ENCODE measurements at places on chromosomes 4 and X.

DNA sequence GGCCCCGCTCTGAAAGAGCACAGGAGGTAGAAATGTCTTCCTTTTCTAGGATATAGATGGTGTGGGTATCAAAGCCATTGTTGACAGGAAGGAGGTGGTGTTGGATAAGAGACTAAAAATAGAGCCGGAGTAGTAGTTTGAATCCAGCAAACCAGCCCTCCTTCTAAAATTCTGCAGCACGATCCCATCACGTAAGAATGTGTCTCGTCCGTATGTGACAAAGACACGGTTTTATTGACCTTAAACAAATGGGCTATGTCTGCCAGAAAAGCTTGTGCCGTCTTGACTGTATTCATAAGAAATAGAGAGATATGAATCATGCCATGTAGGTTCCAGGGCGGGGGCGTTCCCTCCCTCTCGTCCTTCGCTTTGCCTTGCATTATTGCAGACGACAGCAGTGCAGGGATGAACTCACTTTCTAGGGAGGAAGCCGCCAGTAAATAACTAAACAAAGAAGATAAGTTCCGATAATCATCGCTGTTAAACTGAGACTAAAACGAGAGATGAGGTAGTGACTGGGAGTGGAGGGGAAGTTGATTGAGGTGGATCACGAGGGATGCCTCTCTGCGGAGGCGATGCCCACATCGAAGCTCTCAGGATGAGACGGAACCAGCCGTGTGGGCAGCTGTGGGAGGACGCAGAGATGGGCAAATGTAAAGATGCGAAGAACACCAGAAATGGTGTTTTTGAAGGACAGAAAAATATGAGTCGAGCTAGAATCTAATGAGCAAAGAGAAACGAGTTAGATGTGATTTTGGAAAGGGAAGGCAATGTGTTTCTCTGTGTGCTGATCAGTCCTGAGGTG is 3.4 kb downstream of the TENM3 start:
- no peak for DNase-seq

GRCh38 chr4:38152721-38153386 is 192.7 kb downstream of the PTTG2 start:
- no peak for DNase-seq

DNA sequence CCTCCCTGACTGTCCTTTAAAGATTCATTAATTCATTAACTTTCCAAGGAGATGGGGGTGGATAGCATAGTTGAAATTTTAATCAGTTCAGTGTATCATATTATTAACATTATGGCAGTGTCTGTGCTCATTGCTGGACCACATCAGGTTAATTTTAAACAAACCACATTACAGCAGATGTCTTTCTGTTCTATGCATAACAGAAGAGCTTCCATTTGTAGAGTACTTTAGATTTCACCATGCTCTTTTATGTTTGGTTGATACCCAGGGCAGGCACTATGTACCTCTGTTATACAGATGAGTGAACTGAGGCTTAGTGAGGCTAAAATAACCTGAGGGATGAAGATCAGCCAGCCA is 41.1 kb downstream of the AFF2 start:
- DNase-seq = peak; percentile 24

DNA sequence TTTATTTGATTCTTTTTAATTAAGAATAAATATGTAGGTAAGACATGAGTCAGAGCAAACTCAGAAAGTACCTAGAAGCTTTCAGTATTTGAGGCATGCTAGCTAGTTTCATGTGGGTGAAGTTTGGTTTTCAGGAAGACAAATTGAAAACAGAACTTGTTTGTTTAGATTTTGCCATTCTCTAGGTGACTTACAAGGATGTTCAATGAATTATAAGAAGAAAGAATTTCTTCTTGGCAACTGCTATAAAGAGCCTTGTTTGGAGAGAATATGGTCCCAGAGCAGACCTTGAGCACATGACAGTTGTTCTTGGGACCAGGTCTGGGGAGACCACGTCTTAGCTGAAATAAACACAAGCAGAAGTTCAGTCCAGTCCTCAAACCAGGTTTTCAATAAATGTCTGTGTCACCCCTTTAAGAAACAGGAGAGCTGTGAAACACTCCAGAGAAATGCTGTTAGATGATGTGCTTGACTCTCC is 38.0 kb upstream of the IL21 start:
- DNase-seq = no peak

GRCh38 chr4:79827283-79827682 is 245.7 kb downstream of the ANTXR2 start:
- DNase-seq = no peak

- no peak for DNase-seq
Measured at GRCh38 chr4:168028970-168029597, 63.3 kb upstream of the ANXA10 start.

DNA sequence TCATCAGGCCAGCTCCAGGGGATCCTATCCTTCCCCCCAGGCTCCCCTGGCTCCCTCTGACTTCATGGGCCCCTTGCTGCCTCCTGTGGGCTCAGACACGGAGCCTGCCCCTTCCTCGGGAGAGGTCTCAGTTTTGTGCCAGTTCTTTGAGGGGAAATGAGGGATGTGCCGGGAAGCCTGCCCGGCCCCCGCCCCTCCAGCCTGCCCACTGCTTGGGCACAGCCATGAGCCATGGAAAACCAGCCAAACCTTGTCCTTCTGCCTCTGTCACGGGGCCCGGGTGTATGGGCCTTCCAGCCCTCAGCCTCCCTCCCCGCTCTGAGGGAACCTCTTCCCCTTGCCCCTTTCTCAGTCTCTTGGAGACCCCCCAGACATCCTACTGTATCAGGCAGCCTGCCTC is 6.8 kb downstream of the BGN start:
- no peak for DNase-seq

DNA sequence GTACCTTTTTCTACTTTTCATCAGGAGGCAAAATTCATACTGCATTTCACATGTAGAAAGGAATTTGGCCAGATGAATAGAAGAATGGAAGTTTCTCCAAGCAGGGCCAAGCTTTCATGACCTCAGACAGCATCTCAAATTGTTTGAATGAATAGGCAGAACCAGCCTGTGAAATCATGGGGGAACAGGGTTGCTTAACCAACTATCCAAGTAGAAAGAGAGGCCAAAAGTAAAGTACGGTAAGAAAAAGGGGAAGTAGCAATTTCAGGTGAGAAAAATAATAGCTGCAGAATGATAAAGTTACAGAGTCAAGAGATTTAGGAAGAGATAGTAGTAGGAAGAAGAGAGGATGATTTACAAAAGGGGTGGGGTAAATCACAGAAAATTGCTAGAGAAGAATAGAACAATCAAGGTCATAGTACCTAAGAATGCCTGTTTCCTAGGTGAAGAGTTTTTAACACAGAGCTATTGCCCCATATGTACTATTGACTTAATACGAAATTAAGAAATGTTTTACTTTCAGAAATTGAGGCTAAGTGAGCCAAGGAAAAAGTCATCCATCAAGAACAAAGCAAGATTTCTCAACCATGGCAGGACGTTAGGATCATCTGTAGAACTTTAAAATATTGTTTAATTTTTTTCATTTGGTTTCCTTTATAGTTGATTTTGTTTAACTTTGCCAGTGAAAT is 177.1 kb upstream of the TET2 start:
- DNase-seq = no peak

- no peak for DNase-seq
Measured at GRCh38 chr4:168524006-168524405, 27.2 kb downstream of the PALLD start.

DNA sequence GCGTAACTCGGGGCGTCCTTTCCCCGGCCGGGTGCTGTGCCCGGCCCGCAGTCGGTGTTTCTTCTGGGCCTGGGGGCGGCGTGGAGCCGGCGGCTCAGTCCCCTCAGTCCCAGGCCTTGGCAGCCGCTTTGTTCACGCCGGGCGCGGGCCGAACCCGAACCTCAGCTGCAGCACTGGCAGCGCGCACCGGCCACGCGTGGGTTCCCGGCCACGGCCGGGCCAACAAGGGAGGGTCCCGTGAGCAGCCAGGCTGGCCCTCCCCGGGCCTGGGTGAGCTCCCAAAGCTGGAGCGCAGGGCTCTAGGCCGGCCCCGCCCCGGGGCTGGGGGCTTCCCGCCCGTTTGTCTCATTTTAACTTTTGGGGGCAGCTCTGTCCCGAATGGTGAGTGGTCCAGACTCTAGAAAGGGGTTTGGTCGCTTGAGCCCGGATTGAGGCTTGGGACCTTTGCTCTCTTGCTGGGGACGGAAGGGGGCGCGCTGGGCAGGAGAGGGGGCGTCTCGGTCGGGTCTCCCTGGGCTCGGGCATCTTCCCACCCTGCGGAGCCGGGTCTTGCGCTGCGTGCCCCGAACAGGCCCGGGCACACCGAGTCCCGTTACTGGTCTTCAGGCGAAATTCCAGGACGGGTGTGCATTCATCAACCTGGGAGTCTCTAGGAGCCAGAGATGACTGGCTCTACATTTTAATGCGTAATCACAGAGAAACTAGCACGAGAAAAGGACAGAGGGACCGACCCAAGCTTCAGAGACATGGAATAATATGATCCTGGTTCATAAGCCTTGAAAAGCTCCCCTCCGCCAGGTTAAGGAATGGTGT is 177.1 kb downstream of the CBR4 start:
- no peak for DNase-seq

- no peak for DNase-seq
Measured at GRCh38 chrX:21800344-21800770, 39.1 kb upstream of the MBTPS2 start.

DNA sequence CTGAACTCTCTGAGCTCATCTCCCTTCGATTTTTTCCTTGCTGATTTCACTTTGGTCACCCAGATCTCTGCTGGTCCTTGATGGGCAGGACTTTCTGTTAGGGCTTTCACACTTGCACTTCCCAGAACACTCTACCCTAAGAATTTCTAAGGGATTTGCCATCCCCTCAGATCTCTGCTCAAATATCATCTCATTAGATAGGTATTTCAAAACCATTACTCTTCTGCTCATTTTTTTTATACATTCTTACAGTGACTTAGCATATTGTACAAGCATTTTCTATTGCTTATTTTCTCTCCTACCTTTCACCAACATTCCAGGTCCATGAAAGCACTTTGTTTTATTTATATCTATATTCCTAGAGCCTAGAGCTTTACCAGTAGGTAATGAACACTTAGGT is 913.3 kb downstream of the PDHA2 start:
- DNase-seq = no peak

DNA sequence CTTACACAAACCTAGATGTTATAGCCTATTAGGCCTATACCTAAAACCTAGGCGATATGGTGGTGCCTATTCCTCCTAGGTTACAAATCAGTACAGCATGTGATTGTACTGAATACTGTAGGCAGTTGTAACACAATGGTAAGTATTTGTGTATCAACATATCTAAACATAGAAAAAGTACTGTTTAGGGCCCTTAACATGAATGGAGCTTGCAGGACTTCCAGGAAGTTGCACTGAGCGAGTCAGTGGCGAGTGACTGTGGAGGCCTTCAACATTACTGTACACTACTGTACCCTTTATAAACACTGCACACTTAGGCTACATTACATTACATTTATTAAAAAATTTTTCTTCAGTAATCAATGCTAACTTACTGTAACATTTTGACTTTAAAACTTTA is 37.8 kb downstream of the WWC2 start:
- no peak for DNase-seq

DNA sequence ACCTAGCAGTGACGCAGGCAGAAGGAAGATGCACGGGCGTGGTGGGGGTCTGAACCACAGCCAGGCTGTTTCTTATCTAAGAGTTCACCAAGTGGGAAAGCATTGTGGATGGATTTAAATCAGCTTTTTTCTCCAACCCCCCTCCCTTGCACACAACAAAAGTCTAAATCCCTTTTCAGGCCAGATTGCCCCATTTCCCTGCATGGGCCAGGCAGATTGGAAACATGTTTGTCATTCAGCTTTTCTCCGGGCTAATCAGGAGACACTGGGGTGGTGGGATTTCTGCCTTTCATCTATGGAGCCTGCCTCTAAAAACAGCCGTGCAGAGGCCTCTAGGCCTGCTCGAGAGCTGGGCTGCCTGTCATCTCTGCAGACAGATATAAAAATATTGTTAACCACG is 166.3 kb upstream of the LEF1 start:
- DNase-seq = no peak

- DNase-seq = no peak
Measured at GRCh38 chrX:28609917-28610613, 22.8 kb downstream of the IL1RAPL1 start.

GRCh38 chr4:84917086-84917821 is 49.2 kb downstream of the WDFY3 start:
- no peak for DNase-seq

DNA sequence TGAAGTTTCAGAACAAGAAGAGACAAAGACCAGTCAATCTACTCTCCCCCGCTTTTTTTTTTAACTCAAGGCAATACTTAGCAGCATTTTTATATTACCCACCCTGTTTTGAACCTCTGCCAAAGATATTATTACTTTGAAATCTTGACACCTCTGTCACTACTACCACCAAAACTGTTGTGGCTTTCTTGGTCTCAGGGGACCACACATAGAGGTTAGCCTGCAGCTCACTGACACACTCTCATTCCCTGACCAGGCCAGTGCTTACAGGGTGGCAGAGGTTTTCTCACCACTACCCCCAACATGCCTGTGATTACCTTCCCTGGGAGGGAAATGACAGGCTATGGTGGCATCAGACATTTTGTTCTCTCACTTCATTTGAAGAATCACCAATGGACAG is 137.4 kb upstream of the STIM2 start:
- DNase-seq = peak; percentile 14

GRCh38 chrX:37646254-37646653 is 39.3 kb upstream of the XK start:
- peak; percentile 22 for DNase-seq

GRCh38 chrX:16589826-16590225 is 60.1 kb upstream of the S100G start:
- no peak for DNase-seq

GRCh38 chr4:30601070-30601865 is 118.9 kb upstream of the PCDH7 start:
- DNase-seq = no peak

DNA sequence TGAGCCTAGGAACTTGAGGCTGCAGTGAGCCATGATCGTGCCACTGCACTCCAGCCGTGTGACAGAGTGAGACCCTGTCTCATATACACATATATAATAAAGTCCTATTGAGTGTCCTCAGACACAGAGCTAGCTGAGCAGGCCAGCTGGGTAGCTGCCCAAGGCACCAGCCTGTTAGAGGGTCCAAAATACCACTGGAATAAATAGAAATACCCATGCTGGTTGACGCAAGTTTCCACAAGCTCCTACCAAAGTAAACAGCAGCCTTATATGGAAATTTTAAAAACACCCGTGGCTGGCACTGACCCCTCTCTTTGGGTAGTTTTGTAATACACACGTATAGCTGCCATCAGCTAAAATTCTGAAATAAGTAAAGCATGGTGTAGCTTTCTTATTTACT is 348.6 kb downstream of the BCOR start:
- DNase-seq = no peak

DNA sequence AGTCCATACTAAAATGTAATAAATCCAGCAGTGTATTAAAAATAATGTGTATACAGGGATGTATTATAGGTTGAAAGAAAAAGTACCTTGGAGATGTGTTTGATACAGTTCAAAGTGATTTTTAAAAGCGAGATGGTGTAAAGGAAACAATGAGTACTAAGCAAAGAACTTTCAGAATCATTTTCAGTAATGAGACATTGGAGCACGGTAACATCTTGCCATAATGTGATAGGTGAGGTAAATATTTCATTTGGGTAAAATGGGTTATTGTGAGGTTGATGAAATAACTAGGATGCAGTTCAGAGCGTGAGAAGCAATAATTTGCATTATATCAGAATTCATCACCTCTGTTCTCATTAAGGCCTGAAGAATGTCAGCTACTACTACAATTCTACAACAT is 25.9 kb downstream of the EIF2S3 start:
- DNase-seq = peak; percentile 20
